ENCODE measurements at places on chromosomes 6 and 20.

- no peak for DNase-seq
These were observed 68.8 kb downstream of the PRL start for GRCh38 chr6:22227824-22228610.

- no peak for DNase-seq
These were observed 90.9 kb downstream of the PDSS2 start for GRCh38 chr6:107368471-107368870.

- no peak for DNase-seq
These were observed 38.0 kb downstream of the KLHL31 start for GRCh38 chr6:53627391-53628218.

DNA sequence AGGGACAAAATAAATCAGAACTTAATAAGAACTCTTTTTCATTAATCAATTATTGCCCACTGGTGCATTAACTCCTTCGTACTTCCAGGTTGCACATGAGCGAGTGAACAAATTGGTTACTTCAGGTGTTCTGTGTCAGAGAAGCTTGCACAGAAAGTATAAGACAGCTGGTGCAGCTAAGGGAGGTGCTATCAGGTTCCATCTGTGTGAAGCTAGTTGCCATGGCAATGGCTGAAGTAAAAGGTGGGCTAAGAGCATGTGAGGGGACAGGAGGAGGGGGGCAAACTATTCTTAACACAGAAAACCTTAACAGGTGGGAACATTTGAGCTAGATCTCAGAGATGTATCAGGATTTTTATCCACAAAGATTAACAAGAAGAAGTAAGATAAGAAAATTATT is 81.6 kb downstream of the MANEA start:
- DNase-seq, result no peak

GRCh38 chr20:22473293-22473692 is 111.1 kb downstream of the FOXA2 start:
- DNase-seq, result no peak

DNA sequence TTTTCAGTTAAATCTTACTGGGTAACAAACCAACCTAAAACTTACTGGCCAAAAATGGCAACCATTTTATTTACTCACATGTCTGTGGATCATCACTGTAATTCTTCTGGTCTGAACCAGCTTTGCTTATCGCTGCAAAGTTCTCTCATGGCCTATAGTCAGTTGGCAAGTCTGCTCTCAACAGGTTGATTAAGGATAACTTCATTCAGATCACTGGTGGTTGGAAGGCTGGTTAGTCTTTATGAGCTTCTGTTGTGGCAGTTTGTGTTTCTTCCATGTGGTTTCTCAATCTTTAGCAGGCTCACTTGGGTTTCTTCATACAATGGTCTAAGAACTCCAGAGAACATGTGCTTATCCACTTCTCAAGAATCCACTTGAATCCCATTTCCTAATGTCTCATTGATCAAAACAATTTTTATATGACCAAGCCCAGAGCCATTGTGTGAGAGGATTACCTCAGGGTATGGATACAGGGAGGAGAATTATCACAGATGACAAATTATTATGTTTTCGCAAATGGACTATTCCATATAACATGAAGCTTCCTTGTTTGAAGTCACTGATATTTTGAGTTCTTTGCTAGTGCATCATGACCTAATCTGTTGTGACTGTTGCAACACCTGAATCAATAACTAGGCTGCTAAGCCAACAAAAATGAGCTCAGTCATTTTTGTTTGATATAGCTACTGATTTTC is 155.4 kb upstream of the BMP2 start:
- no peak for DNase-seq

- DNase-seq, result no peak
These were observed at the start of gene BPIFA1 for GRCh38 chr20:33235696-33236095. BPIFA1 (plus strand) TSS chr20:33235996; CDS start chr20:33237712, 1,716 bp downstream.

DNA sequence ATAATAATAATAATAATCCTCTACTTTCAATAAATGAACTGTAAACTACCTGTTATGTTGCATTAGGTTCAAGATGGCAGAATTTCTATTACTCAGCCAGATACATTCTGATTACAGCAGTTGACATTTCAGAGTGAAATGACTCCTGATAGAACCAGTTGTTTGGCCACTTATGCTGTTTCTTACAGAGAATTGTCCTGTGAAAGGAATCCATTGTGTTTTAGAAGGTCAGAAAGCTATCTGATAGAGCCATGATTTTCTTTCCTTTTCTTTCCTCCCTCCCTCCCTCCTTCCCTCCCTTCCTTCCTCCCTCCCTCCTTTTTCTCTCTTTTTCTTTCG is 16.6 kb downstream of the GJA10 start:
- no peak for DNase-seq

- no peak for DNase-seq
These were observed 21.3 kb upstream of the RREB1 start for GRCh38 chr6:7086488-7086887.

- no peak for DNase-seq
These were observed 3.3 kb downstream of the SFTA2 start for GRCh38 chr6:30928677-30929076.

GRCh38 chr6:63458480-63459115 is 113.7 kb upstream of the LOC128125822 start:
- no peak for DNase-seq

DNA sequence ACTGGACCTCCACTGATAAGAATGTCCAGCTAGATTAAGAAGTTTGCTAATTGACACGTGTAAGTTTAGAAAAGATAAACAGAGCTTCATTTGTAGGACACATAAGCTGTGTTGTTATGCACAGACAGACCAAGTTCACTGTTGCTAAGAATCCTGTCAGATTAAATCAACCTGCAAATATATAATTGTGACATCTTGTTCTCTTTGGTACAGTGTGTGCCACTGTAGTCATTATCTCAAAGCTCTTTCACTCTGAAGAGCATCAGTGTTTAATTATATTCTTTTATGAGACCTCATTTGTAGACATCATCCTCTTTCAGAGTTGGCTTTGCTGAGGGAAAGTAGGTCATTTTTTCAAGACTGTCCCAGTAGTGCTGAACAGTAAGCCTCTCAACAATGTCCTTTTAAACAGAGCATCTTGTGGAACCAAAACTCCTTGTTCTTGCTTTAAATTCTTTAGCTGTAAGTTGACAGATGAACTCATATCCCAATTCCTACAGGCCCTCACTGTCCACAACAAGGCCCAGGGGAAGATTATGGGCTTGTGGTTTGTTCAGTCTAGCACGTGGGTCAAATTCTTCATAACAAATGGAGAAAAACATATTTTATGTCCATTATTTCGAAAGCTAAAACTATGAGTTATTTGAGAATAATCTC is 252.4 kb downstream of the HDGFL1 start:
- no peak for DNase-seq

- DNase-seq, result no peak
These were observed 4.0 kb upstream of the RAB5IF start for GRCh38 chr20:36601540-36601939.

- no peak for DNase-seq
These were observed 20.4 kb downstream of the GTF2H5 start for GRCh38 chr6:158188591-158188990.

GRCh38 chr20:37657924-37658804 is 35.7 kb upstream of the CTNNBL1 start:
- DNase-seq, result no peak

GRCh38 chr20:58618351-58619076 is 32.6 kb upstream of the STX16 start:
- no peak for DNase-seq

DNA sequence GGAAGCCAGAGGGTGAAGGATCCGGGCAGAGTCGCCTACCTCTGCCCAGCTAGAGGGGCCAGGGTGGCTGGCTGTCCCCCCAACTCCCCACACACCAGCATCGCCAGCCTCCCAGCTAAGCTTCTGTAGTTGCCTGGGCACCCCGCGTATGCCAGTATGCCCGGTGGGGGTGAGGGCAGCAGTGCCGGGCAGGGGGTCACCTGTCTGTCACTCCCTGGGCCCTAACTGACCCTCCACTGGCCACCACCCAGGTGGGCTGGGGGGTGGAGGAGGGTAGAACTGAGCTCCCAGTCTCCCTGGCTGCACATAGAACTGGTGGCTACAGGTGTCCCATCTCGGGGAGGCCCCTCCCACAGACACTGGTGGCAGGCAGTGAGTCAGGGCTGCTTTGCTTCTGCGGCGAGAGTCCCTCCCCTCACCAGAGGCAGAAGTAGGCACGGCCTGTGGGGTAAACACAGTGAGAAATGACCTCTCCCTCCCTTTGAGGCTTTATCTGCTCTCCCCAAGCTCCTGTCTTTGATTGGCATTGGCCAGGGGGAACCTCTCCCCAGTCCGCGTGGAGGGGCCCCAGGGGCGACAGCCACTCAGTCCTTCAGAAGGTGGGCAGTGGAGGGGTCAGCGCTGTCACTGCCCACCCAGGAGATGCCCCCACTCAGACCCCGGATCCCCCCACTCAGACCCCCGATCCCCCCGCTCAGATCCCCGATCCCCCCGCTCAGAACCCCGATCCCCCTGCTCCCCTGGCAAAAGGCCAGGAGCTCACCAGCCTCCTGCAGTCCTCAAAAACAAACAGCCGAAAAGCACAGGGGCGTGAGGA is 2.5 kb downstream of the NTSR1 start:
- DNase-seq, result peak; percentile 36

DNA sequence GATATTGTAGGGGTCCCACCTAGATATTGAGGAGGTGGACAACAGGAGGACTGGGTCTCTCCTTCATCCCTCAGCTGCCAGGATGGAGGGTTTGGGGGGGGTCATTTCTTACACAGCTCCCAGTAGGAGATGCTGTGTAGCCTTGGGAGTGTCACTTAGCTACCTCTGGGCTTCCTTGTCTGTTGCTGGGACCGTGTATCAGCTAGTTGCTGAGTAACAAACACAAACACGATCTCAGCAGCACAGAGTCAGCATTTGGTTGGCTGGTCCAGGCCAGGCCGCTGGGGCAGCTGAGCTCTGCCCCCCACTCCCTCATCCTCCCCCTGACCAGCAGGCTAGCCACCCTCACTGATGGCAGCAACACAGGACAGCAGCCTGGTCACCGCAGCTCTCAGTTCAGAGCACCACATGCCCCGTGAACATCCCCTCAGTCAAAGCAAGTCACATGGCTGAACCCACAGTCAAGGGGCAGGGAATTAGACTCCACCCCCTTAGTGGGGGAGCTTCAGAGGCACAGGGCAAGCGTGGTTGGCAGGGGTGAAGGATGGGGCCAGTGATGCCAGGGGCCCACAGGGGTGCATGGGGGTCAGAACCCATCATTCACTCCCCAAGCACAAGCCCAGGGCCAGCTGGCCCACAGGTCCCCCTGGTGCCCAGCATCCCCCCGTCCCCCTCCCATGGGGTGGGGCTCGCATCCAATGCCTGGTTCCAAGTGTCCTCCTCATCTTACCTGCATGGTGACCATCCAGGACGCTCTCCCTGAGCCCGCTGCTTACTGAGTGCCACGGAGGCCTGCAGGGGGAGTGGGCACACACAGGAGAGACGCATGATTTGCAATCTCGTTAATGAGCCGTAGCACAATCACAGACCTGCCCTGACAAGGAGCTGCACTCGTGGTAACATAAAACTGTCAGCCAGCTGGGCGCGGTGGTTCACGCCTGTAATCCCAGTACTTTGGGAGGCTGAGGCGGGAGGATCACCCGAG is 112.4 kb downstream of the TAF4 start:
- peak; percentile 62 for DNase-seq

DNA sequence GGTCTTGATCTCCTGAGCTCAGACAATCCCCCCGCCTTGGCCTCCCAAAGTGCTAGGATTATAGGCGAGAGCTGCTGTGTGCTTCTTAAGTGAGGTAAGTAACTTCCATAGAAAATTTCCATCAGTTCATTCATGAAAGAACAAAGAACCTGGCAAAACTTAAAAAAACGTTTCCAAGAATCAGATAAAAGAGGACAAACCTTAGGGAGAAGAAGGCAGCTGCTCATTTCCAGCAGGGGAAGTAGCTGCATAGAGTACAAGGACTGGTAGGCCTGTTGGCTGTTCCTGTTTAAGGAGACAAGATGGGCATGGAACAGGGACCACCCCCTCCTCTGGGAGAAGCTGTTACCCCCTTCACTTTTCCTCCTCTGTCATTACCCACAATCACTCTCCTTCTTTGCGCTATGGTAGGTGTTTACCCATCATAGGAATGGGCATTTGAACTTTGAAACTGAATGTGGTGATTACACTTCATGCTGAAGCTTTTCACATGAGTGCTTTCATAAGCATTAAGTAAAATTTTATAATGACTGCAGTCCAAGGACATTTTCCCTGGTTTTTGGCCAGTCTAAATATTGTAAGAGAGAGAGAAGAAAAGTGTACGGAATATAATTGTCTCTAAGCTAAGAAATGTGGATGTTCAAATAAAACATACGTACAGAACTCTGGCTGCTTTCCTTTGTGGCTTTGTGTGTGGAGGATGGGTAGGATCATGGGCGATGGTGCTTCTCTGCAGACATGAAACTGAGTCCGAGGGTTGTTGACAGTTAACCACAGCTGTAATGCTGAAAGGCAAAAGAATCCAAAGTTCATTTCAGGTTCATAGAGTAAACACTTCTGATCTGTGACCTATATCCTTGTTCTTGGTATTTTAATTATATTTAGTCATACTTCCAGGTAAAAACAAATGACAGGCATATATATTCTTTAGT is 56.4 kb downstream of the CCN2 start:
- DNase-seq, result no peak

GRCh38 chr20:53940907-53941545 is 129.4 kb downstream of the BCAS1 start:
- DNase-seq, result peak; percentile 31

GRCh38 chr6:154638369-154638768 is 94.8 kb upstream of the SCAF8 start:
- no peak for DNase-seq

GRCh38 chr6:111642463-111643158 is 36.9 kb upstream of the TRAF3IP2 start:
- peak; percentile 75 for DNase-seq

GRCh38 chr6:122153557-122153956 is 245.9 kb upstream of the HSF2 start:
- no peak for DNase-seq

GRCh38 chr6:110395221-110395620 is 20.2 kb downstream of the DDO start:
- DNase-seq, result no peak

DNA sequence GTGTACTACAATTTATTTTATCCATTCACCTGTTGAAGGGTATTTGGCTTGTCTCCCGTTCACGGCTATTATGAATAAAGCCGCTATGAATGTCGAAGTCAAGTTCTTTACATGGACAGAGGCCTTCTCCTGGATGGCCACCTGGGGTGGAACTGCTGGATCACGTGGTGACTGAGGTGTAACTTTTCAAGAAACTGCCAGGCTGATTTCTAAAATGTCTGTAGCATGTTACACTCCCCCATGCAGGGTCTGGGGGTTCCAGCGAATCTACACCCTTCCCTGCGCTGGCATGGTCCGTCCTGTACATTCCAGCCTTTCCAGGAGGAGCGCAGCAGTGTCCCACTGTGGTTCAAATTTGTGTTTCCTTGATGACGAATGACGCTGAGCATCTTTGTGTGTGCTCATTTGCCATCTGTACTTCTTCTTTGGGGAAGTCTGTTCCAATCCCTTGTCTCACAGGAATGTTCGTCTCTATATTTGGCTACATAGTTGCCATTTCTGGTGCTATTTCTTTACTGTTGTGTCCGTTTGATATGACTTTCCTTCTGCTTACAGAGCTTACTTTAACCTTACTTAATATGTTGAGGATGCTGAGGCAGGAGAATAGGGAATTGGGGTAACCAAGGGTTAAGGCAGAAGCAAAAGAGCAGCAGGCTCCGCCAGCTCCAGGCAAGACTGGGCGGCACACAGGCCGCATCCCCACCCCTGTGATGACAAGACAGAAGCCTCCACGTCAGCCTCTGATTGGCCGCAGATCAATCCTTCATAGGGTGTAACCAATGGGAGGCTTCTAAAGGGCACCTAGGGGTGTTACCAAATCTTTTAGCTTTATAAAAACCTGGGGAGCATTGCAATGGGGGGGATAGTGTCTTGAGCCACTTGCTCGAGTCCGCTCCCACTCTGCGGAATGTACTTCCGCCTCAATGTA is 106.6 kb downstream of the TAF4 start:
- DNase-seq, result no peak

- no peak for DNase-seq
These were observed 109.6 kb downstream of the SLC22A3 start for GRCh38 chr6:160457823-160458222.
